ENCODE measurements at places on chromosomes 11 and 22.

DNA sequence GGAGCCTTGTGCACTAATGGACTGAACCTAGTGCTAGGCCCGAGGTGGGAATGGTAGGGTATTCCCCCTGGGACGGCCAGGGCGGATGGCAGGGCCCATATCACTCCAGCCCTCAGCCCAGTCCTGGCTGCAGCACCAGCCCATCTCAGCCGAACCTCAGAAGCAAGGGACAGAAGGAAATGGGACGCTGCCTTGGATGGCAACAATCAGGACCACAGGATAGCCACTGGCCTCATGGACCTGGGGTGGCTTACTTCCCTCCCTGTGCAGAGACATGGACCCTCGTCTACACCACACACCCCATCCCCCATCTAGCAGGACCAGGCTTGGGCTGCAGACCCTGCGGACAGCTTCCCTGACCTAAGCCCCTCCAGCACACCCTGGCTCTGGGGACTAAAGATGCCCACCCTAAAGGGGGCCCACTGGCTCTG lies 24.1 kb downstream of the ARVCF start:
- DNase-seq, result no peak

DNA sequence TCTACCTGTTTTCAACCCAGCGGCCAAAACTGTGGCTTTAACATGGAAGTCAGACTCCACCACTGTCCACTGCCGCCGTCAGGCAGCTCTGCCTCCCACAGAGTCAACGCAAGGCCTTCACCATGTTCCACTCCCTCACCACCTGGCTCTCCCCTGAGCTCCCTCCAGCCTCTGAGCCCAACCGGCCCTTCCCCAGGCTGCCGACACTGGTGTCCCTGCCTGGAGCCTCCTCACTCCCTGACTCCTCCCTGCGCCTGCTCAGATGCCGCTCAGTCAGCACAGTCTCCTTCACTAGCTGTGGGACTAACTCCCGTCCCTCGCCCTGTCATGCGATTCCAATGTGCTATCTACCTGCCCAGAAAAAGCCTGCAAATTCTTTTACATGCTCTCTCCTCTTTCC lies 16.3 kb downstream of the SULT4A1 start:
- DNase-seq, result no peak

DNA sequence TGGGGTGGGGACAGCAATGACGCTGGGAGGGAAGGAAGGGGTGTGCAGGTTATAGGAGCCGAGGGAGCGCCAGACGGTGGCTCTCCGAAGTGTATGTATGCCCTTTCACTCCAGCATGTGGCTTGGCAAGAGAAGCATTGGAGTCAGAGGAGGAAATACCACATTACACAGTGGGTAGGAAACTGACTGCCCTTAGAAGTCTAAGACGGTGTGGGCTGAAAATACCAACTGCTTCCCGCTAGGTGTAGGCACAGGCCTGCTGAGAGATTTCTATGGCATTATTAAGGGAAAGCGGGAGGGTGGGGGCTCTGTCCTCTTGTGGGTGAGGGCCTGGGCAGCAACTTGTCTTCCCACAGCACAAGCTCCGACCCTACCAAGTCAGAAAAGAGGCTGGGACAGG lies 44.7 kb downstream of the CACNG2 start:
- DNase-seq, result no peak

DNA sequence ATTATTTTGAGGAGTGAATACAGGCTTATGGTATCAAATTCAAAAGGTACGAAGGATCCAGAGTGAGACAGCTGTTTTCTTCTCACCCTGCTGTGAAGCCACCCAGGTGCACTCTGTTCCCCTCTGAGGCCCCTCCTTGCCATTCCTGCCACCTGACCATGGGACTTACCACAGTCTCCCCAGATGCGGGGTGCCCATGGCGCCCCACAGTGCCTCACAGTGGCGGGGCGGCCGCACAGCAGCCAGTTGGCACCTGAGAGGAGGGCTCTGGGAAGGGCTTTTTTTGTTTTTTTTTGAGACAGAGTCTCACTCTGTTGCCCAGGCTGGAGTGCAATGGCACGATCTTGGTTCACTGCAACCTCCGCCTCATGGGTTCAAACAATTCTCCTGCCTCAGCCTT lies 151.7 kb downstream of the CEP164 start:
- DNase-seq, result no peak

DNA sequence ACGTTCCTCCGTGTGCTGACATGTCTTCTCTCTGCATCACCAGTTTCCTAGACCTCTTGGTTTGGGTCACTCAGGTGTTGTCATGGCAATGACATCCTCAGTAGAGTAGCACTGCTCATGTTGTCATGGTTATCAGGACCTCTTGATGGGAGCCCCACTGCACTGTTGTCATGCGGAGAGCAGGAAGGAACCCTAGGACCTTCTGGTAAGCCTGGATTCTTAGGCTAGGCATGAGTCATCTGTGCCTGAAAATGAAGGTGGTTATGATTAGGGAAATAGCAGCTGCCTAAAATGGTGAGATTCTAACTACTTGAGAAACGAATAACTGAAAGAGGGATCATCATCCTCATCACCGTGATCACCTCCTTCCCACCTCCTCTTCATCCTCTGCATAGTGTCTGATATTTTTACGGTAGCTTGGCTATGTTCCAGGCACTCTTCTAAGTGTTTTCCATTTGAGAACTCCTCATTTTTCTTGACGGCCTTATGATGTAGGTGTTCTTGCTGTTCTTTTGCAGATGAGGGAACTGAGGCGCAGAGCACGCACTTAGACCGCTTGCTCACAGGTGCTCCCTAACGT lies 858.4 kb downstream of the NTM start:
- no peak for DNase-seq

DNA sequence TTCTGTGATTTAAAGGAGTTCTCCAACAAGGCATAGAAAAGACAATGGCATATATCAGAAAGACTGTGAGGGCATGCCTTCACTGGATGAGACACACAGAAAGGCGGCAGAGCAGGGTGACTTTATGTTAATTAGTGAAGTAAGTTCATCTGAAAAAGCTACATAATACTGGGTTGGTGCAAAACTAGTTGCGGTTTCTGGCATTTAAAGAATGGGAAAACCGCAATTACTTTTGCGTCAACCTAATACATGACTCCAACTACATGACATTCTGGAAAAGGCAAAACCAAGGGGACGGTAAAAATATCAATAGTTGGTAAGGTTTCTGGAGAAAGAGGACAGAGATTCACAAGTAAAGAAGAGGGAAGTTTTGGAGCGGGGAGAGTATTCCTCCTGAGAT lies 5.1 kb downstream of the RFPL1 start:
- DNase-seq, result peak; percentile 58

GRCh38 chr22:22666307-22667091 lies 22.1 kb downstream of the GGTLC2 start:
- DNase-seq, result peak; percentile 43

DNA sequence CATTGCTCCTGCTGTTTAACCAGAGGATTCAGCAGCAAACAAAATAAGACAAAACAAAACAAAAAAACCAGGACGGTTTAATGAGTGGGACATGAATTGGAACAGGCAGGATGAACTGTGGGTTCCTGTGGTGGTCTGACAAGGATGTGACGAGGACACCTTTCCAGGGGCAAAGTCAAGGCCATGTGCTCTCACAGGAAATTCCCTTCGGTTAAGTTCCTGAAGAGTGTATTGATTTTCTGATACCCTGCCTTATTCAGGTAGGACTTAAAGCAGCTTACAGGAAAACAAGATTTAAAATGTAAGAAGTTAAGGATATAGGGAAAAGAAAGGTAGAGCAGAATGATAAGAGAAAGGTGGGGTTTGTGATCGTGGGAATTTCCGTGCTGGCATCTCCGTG lies 8.5 kb upstream of the PLET1 start:
- DNase-seq, result no peak

DNA sequence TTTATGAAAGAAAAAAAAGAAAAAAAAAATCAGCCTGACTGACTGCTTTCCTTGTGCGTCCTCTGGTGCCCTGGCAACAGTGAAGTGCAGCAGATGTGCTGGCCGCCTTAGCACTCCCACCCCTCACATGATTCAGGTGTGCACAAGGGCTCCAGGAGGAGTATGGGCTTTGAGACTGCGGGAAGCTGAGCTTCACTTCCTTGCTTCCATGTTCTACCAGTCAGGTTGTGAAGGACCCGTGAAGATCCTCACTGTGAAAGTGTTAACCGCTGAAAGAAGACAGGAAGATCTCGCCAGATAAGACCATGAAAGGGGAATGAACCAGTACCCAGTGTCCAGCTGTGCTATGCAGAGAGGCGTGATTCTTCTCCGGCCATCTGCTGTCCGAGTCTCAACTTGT lies 48.2 kb downstream of the HIRA start:
- no peak for DNase-seq

DNA sequence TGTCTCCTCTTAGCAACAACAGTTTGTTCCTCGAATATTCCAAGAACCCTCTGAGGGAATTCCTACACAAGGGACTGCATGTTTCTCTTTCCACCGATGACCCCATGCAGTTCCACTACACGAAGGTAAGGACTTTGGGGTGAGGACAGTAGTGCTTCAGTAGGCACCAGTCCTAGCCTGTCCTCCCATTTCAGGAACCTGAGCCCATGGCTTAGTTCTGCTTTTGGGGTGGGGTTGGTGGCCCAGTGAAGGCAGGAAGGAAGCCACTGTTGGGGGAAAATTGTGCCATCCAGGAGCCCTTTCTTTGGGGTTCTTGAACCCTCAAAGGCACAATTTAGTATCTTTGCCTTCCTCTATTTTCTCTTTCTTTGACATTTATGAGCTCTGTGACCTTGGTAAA lies 38.2 kb downstream of the RNF141 start:
- DNase-seq, result no peak

- DNase-seq, result peak; percentile 1
Measured at GRCh38 chr11:37264783-37265182, 666.7 kb upstream of the RAG2 start.

- DNase-seq, result no peak
Measured at GRCh38 chr22:18062421-18062820, 15.4 kb upstream of the PEX26 start.

DNA sequence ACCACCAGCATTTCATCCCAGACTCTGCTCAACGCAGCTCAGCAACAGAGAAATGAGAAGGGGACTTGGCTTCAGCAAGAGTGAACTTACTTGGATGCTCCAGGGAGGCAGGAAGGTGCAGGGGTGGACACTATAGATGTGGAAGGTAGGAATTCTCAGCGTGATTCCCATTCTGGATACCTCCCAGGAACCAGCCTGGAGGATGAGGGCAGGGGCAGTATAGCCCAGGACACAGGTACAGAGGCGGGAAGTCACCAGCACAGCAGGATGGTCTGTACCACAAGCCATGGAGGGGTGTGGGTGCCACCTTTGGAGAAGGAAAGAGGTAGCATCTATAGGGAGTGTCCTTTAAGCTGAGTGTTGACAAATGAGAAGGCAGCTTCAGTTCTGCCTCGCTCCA lies 1275.2 kb downstream of the TBC1D22A start:
- DNase-seq, result no peak

DNA sequence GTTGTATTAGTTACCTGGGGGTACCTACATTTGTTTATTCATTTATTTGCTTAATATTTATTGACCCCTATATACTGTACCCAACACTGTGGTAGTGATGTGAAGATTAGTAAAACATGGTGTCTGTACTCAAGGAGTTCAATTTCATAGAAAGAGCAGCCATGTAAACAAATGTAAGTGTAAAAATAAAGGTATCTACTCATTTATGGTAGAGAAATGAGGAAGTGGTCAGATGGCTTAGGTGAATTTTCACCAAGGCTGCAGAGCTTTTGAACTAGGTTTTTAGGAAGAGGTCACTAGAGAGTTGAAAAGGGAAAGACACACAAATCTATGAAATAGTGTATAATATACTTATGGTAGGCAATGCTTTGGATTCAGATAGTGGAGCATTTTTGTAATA lies 11.1 kb downstream of the CTR9 start:
- DNase-seq, result no peak

GRCh38 chr11:6727971-6728760 lies 43.6 kb downstream of the OR2AG2 start:
- DNase-seq, result no peak

DNA sequence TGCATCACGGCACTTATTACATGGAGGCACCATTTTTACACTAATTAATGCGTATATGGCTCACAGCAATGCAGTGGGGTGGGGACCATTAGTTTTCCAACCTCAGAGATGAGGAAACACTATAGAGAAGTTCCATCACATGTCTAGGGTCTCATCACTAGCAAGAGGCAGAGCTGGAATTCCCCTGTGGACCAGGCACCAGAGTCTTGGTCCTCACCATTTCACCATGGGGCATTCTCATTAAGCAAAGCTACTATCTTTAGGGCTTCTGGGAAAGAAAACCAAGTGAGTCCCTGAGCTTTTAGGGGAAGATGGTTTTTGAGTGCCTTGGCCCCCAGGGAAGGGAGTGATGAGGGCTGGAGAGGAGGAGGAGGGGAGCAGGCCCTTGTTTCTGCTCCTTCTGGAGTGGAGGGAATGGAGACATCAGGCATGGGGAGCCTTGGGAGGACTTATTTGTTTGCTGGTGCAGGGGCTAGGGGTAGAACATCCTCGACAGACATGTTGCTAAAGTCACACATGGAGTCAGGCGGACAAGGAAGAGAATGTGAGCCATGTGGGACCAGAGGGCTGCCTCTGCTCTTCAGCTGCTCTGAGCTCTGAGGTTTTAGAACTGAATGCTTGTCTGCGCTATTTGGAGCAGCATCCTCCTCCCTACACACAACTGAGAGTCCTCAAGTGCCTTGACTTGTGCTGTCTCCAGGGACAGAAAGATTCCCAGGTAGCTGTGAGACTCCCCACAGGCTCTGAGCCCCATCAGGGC lies 40.3 kb upstream of the ZBED5 start:
- DNase-seq, result no peak

DNA sequence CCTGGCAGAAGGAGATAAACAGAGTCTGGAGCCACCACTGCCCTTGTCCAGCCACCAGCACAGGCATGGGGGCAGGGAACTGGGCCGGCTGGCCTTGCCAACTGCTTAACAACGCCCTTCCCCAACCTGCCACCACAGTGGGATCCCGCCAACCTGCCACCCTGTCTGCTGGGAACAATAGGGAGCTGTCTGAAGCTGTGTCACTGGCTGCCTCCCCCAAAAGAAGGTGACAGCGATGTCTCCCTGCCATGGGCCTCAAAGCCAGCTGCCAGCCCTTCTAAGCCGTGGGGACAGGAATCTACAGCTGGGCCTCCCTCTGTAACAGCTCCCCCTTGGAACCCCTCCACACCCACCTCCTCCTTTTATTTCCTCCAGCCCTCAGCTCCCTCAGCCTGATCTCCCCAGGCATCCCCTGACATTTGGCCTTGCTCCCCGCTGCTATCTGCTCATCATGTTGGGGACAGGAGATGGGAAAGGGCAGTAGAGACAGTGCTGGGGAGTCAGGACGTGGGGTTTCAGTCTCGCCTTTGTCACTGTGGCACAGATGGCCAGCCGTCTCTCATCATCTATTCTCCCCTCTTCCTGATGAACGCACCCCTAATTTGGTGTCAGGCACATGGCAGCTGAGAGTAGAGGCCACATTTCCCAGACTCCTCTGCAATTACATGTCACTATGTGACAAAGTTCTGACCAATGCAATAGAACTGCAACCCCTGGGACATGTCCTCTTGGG lies 51.3 kb upstream of the PRDM11 start:
- DNase-seq, result no peak

- DNase-seq, result no peak
Measured at GRCh38 chr11:2267851-2268728, 2.3 kb downstream of the ASCL2 start.

DNA sequence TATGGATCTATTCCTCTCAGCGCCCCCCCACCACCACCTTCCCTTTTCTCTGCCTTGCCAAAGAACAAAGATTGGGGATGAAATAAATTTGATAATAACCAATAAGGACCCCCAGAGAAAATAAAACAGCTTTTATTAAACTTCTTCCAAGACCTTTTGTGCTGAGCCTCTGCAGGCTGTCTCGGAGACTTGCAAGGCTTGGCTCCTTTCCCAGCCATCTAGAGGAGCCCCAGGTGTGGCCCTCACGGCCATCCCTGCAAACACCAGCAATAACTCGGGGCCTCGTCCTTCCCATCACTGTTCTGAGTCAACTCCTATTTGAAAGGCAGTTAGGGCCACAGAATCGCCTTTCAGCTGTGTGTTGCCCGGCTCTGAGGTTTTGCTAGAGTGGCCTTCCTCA lies 51.2 kb upstream of the LMO1 start:
- no peak for DNase-seq
